ENCODE measurements at places on chromosomes 3 and 15.
A peak's percentile ranks its signal among the peaks of the same experiment; 100 is the strongest.

- H3K4me1 ChIP-seq, result no peaks in the 10 kb centered on the region
- H3K27me3 ChIP-seq, result no peaks in the 10 kb centered on the region
- no peak overlapping the region for H3K27ac ChIP-seq
- H3K4me3 ChIP-seq, result no peak overlapping the region
These were observed 19.6 kb upstream of the CHMP2B start for GRCh38 chr3:87207460-87207859.

GRCh38 chr15:68691705-68692104 is 112.9 kb downstream of the CORO2B start:
- H3K27ac ChIP-seq, result no peak overlapping the region
- DNase-seq, result no peak
- H3K36me3 ChIP-seq, result no peaks in the 10 kb centered on the region
- no peaks in the 10 kb centered on the region for H3K27me3 ChIP-seq

DNA sequence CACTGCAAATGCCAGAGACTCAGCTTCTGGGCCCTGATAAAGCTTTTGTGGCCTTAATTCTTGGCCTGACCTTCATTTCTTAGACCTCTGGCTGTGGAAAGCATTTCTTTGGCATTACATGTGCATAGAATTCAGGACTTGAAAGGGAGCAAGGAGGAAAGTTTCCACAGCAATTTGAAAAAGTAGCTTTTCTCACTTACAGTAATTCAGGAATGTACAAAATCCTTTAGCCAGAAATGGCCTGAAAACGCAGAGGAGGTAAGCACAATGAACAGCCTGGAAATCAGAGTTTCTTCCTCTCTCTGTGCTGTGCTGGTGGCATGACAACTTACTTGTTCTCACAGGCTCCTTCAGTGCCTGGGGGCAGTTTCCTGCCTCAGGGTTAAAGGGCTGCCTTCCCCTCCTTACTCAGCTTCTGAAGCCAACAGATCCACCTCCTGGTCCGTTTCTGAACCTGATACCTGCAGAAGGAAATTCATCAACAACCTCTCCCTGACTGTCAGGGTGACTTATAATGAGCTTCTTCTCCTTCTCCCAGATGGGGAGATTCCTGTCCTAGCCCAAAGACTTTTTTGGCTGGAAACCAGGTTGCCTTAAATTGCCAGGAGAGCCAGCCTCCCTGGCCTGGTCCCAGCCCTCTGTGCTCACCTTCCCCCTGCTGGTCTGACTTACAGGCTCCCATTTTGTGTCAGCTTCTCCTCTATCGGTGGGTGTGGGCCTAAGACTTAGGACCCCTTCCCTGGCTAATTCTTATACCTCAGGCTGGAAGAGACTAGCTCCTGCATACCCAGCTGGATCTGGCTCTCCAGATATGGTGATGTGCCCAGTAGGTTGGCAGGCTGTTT is 102.3 kb downstream of the MYRIP start:
- H3K27ac ChIP-seq, result peak overlapping the region; percentile 28
- no peaks in the 10 kb centered on the region for H3K4me1 ChIP-seq
- H3K27me3 ChIP-seq, result no peaks in the 10 kb centered on the region
- no peak for DNase-seq

GRCh38 chr3:41847679-41848078 is 114.2 kb downstream of the ULK4 start:
- H3K4me1 ChIP-seq, result peaks cover 7% of the 10 kb centered on the region
- no peak overlapping the region for H3K4me3 ChIP-seq
- no peak for DNase-seq
- no peaks in the 10 kb centered on the region for H3K27me3 ChIP-seq
- H3K27ac ChIP-seq, result no peak overlapping the region

DNA sequence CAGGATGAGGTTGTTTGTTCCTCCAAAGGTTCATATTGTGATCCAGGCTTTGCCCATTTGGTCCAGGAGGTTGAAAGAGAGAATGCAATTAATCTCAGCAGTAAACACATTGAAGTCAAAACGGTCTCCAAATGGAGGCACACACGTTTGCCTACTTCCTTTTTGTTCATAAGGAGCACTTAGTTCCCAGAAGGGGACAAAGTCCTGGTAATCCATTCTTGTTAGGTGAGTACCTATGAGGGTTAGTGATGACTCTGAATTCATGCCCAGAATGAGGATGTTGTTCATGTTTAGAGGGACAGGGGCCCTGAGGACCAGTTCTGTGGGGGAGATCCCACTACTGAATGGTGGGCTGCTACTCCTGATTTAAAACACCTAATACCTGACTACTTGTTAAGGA is 177.7 kb downstream of the ALDH1A2 start:
- H3K27me3 ChIP-seq, result no peaks in the 10 kb centered on the region
- no peak overlapping the region for H3K27ac ChIP-seq
- H3K36me3 ChIP-seq, result no peaks in the 10 kb centered on the region
- no peaks in the 10 kb centered on the region for H3K4me1 ChIP-seq

GRCh38 chr3:120100711-120101110 is 6.5 kb upstream of the GSK3B start:
- no peak overlapping the region for H3K4me3 ChIP-seq
- DNase-seq, result no peak
- no peak overlapping the region for H3K27ac ChIP-seq
- H3K36me3 ChIP-seq, result no peaks in the 10 kb centered on the region

GRCh38 chr15:92384381-92384780 is 9.3 kb upstream of the ST8SIA2 start:
- DNase-seq, result no peak
- no peak overlapping the region for H3K27ac ChIP-seq

- H3K4me3 ChIP-seq, result no peak overlapping the region
- no peaks in the 10 kb centered on the region for H3K36me3 ChIP-seq
- DNase-seq, result no peak
- H3K27ac ChIP-seq, result no peak overlapping the region
- H3K27me3 ChIP-seq, result no peaks in the 10 kb centered on the region
- H3K4me1 ChIP-seq, result no peaks in the 10 kb centered on the region
These were observed 62.7 kb upstream of the KLF13 start for GRCh38 chr15:31263751-31264558.

- H3K27ac ChIP-seq, result no peak overlapping the region
- H3K27me3 ChIP-seq, result no peaks in the 10 kb centered on the region
- DNase-seq, result no peak
- no peaks in the 10 kb centered on the region for H3K4me1 ChIP-seq
- no peak overlapping the region for H3K4me3 ChIP-seq
- H3K36me3 ChIP-seq, result no peaks in the 10 kb centered on the region
These were observed 486.0 kb upstream of the AGTR1 start for GRCh38 chr3:148211725-148212124.

- peak overlapping the region; percentile 31 for H3K4me3 ChIP-seq
- H3K27me3 ChIP-seq, result no peaks in the 10 kb centered on the region
- H3K4me1 ChIP-seq, result no peaks in the 10 kb centered on the region
- H3K36me3 ChIP-seq, result no peaks in the 10 kb centered on the region
These were observed 83.6 kb upstream of the AKAP13 start for GRCh38 chr15:85296615-85297402.

DNA sequence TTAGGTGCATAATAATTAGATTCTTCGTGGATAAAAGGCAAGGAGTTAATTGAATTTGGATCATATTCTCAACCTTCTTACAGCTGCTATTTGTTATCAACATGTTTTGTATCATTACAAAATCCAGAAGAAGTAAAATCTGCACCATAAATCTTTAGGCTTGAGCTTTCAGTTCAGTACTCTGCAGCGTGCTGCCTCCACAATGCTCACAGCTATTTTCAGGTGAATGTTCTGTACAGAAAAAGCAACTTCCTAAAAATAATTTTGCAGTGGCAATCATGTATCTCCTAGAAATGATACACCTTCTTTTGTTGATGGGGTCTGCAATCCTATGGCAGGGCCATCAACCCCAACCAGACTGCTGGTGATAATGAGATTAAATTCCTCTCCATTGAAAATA is 220.9 kb upstream of the CTNNB1 start:
- no peaks in the 10 kb centered on the region for H3K27me3 ChIP-seq
- H3K27ac ChIP-seq, result peak overlapping the region; percentile 32
- peaks cover 4% of the 10 kb centered on the region for H3K4me1 ChIP-seq
- no peak for DNase-seq
- H3K4me3 ChIP-seq, result no peak overlapping the region
- H3K36me3 ChIP-seq, result no peaks in the 10 kb centered on the region

DNA sequence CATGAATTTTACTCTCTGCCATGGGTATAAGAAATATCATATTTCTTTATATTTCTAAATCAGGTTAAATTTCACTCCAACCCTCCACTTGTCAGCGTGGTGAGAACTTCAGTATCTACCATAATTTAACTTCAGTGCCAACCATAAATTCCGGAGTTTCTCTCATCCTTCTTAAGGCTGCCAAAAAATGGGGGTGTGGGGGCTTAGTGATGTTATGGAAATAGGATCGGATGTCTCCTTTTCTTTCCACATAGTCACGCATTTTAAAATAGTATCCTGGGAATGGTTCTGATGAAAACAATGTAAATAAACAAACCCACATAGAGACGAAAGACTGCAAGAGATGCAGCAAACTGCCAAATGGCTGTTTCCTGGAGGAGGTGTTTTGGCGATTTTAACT is 12.9 kb upstream of the FAM3D start:
- no peaks in the 10 kb centered on the region for H3K4me1 ChIP-seq
- H3K4me3 ChIP-seq, result no peak overlapping the region
- H3K27ac ChIP-seq, result no peak overlapping the region
- no peak for DNase-seq
- H3K27me3 ChIP-seq, result no peaks in the 10 kb centered on the region

DNA sequence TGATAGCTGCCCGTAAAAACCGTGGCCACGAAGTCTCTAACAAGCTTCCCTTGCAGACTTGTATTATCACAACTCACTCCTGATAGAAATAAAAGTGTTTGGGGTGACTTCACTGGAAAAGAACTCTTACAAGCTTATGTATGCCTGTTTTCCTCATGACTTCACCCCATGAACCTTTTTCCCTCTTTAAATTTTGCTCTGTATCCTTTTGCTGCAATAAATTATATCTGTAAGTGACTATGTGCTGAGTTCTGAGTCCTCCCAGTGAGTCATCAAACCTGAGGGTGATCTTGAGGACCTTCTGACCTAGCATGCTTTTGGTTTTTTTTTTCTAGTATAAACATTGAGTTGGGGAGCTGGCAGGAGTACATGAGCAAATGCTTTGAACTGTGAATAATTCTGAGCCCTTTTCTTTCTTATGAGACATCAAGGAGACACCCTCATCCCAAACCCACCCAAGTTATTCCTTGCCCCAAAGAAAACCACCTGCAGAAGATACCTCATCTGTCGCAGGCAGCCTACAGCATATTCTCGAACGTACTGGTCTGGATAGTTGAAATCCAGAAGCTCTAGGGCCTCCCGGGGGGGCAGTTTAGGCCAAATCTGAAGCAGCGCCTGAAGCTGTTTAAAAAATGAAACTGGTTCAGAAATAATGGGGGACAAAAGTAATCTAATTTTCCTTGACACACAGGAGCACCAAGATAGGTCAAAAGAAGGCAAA is 85.9 kb downstream of the FAIM start:
- H3K36me3 ChIP-seq, result no peaks in the 10 kb centered on the region
- DNase-seq, result no peak
- no peaks in the 10 kb centered on the region for H3K27me3 ChIP-seq
- H3K27ac ChIP-seq, result peak overlapping the region; percentile 54
- no peaks in the 10 kb centered on the region for H3K4me1 ChIP-seq

DNA sequence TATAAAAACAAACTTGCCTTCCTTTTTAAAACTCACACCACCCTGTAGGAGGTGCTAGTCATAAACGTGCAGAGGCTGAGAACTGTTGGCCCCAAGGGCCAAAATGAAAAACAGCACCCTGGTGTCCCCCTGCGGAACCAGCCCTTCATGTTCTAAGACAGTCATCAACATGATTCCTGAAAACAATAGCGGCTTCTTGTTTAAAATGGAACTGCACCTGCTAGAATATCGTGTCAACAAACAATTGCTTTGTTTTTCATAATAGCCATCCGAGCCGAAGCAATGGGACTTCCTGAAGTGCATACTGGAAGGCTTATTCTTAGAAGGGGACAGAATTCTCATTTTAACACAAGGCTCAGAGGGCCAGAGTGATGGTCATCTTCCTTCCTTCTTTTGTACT is 43.7 kb downstream of the MECOM start:
- DNase-seq, result no peak
- H3K27ac ChIP-seq, result peak overlapping the region; percentile 62
- H3K36me3 ChIP-seq, result no peaks in the 10 kb centered on the region
